Right atrium auricular region (tissue), 2 donors: ENCODE measurements at places on chromosomes 11 and 22.
A peak's percentile ranks its signal among the peaks of the same experiment; 100 is the strongest.

DNA sequence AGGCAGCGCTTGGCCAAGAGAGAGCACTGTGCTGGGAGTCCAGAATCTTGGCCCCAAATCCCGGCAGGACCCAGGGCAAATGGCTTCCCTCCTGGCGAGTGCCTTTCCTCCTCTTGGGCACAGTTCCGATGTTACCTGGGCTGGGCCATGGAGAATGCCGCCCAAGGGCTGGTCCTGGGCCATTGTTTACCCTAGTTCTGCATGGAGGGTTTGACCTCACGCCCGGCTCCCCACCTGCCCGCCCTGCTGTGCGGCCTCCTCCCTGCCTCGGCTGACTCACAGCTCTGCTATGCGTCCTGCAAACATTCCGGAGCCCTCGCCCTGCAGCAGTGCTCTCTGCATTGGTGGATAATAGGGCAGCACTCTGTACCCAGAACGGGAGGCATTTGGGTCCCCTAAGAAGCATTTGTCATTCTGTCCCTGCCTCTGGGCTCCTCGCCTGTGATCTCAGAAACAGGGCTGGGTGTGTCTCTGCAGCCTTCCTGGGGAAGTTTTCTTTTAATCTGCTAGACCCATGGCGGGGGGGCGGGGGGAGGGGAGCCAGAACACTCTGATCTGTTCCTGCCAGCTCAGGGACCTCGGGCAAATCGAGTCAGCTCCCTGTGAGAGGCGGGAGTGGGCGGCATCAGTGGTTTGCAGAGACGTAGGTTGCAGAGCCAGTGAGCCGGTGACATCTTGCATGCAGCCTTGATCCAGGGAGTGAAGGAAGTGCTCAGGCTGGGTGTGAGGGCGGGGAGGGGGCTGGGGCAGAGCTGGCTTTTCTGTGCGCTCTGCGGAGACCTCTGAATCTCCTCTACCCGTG is 32.9 kb upstream of the SMIM38 start:
- DNase-seq: peak; percentile 74

GRCh38 chr11:102733232-102733875 is 8.6 kb upstream of the MMP8 start:
- no peak for DNase-seq

DNA sequence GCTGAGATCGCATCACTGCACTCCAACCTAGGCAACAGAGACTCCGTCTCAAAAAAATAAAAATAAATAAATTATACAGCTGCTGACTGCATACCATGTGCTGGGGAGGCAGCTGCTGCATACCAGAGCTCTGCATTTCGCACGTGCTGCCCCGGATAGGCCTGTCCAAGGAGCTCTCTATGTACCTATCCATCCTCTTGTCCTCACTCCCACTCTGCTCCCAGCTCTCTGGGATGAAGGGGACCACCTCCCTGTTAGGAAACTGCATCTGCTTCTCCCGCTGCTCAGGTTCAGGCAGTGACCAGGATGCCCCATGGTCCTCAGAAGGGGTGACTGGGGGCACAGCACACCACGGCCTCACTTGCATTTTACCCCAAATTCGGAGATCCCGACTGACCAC is 302.3 kb downstream of the BRD1 start:
- no peak for DNase-seq

DNA sequence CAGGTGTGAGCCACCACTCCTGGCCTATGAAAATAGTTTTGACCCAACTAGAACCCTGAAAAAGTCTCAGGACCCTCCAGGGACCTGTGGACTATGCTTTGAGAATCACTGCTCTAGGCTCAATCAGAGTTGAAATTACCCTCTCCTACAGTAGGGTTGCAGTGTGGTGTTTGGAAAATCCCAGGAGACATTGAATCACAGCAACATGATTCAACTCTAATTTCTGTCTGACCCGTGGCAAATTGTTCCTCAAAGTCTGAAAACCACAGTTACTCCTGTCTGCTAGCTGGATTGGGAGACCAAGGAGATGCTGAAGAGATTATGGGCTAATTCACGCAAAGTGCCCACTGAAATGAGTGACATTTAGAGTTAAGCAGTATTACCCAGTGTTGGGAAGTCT is 5.4 kb upstream of the MTMR3 start:
- DNase-seq: no peak

GRCh38 chr22:39348909-39349505 is 784 bp upstream of the SYNGR1 start:
- DNase-seq: no peak

GRCh38 chr11:9787260-9787659 is 123.4 kb downstream of the SWAP70 start:
- DNase-seq: no peak

- no peak for DNase-seq
Measured at GRCh38 chr11:1082728-1083620, 8.3 kb downstream of the MUC2 start.

DNA sequence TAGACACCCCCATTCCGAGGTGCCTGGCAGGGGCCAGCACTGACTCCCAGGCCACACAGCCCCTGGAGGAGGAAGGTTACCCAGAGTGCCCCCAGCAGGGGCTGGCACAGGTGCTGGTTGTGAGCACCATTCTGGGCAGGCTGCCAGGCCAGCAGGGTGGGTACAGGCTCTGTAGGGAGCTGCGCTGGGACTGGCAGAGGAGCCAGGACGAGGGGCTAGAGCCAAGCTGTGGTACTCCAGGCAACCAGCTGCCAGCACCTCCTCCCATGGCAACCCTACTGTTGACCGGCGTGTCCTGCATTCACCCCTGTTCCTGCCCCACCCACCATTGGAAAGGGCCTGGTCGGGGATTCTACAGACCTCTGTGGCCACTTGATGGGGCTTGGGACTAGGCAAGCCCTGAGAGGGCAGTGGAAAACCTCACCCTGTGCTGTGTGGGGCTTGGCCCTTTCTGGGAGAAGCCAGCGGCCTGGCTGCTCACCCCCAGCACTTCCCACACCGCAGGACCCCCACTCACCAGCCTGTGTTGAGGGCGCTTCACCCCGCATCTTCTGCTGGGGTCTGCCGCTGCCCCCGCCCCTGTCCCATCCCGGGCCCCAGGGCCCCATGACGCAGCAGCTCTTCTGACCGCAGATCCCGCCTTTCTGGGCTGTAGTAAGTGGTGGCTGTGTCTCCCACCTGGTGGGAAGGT is 1.9 kb downstream of the CLDN5 start:
- no peak for DNase-seq

DNA sequence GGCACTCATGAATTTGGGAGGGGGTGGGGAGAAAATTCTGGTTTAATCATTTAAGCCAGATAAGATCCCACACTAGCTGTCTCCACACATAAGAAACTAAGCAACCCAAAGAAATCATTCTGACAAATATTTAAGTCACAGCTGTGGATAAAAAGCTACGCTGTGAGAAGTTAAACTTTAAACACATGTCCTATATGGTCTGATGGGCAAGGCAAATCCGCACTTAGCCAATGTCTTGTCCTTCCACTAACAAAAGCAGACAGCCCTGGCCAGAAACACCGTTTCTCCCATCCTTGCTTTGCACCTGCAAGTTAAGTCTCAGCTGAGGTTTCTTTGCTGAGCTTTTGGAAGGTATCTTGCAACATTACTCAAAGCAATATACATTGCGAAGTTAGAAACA is 68.0 kb downstream of the ETS1 start:
- DNase-seq: no peak

DNA sequence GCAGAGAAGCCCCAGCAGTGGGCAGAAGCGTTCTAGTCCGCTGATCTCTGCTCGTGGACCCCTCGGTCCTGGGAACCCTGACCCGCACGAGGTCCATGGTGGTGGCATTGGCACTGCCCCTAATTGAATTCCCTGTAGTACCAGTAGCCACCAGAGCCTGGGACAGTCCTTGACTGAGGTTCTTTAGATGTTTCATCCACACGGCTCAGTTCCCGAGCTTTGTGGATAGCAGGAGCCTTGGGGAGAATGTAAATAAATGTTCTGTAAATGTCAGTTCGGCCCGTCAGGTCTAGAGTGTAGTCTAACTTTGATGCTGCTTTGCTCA is 39.4 kb upstream of the SEPTIN5 start:
- peak; percentile 26 for DNase-seq

- DNase-seq: no peak
Measured at GRCh38 chr11:19988598-19988997, 171.7 kb downstream of the DBX1 start.

DNA sequence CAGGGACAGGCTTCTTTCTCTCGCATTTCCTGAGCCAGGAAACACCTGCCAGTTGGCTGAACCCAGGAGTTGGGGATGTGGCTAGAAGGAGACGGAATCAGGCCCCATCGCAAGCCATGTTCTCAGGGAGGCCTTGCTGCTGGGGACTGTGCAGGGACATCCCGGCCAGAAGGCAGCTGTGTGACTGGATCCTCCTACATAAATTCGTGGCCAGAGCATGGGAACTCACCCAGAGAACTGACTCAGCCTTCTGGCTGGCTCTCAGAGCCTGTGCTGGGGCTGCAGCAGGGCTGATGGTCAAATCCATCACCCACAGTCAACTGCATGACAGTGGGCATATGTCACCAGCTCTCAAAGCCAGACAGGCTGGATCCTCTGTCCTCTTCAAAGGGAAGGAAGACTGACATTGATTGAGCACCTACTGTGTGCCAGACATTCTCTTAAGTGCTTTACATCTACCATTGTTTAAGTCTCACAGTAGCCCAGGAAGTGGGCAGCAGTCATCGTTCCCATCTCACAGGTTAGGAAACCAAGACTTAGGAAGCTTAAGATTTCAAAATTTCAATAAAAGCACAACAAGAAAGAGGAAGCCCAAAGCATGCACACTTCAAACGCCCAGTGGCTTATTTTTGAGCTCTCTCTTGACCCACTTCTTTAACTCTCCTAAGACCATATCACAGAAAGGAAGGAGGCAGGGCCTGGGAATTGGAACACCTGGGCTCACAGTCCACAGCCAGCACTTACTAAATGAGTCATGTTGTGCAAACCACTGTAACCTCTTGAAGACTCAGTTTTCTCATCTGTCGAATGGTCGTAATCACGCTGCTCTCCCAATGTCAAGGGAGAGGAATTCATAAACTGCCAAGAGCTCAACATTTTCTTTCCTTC is 30.9 kb upstream of the CACNG2 start:
- no peak for DNase-seq

DNA sequence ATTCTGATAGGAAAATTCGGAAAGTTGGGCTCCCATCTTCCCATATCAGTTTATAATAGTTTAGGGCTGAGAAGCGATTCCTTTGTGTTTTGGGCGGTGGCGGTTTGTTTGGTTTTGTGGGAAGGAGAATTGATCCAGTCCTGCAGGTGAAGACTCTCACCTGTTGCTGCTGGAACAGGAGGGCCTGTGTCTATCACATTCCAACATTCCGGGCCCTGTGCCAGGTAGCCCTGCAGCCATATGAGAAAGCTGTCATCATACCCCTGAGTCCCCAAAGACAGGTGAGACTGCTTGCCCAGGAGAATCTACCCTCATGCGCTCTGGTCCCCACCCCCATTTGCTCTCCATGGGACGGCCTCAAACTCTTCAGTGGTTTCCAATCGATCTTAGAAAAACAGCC is 62.1 kb downstream of the TRAF6 start:
- no peak for DNase-seq

- no peak for DNase-seq
Measured at GRCh38 chr11:81888391-81888790, 845.3 kb downstream of the FAM181B start.

- DNase-seq: peak; percentile 88
Measured at GRCh38 chr11:46649180-46649738, 31.9 kb downstream of the ATG13 start.

- DNase-seq: peak; percentile 74
Measured at GRCh38 chr22:26589845-26590736, at the start of gene TPST2. Gene TPST2, minus strand, starts transcription at chr22:26590132. Its CDS starts 48,502 bp downstream, at chr22:26541630.

- DNase-seq: peak; percentile 79
Measured at GRCh38 chr22:45450921-45451651, 37.6 kb downstream of the RIBC2 start.

- DNase-seq: no peak
Measured at GRCh38 chr11:128021349-128022006, 565.9 kb downstream of the ETS1 start.

GRCh38 chr22:32661296-32661695 is 140.2 kb upstream of the TIMP3 start:
- peak; percentile 89 for DNase-seq

- DNase-seq: peak; percentile 38
Measured at GRCh38 chr11:123063826-123064657, 2.1 kb upstream of the HSPA8 start.

- DNase-seq: no peak
Measured at GRCh38 chr22:49717322-49717919, 110.3 kb downstream of the BRD1 start.

DNA sequence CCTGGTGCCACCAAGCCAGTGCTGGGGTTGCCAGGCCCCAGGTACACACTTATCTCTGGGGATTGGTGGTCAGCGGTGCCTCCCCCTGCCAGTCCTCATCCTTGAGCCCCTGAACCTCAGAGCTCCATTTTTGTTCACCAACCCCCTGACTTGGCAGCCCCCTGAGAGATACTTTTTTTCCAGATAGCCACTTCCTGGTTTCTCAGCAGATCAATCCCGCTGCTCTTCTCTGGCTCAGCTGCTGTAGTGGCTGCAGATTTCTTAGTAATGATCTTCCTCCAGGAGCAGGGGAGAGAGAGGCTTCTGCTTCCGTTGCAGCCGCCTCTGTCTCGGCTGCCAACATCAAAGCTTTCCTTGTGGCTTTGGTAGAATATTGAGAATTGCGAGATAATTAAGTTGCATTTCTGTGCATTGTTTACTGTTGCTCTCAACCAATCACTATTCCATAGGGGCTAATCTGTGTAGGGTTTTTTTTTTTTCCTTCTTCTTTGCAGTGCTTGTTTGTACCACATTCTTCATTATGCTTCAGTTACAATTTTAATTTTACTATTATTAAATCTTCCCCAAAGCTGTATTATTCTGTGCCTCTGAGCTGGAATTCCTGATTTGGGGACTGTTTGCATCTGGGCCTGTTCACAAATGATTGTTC is 92.1 kb downstream of the PKNOX2 start:
- no peak for DNase-seq

DNA sequence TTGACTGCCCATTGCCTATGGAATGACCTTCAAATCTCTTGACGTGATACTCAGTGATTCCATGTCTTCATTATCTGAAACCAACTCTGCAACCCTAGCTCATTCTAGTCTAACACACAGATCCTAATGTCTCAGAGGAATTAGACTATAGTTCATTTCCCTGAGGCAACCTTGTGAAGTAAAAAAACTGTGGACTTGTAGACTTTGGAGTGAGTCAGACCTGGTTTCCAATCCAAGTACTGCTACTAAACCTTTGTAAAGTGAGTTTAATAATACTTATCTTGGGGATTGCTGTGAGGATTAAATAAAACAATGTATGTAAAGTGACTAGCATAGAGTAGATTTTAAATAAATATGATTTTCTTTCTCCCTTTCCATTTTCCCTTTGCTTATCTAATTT is 226.1 kb downstream of the BLID start:
- DNase-seq: no peak

DNA sequence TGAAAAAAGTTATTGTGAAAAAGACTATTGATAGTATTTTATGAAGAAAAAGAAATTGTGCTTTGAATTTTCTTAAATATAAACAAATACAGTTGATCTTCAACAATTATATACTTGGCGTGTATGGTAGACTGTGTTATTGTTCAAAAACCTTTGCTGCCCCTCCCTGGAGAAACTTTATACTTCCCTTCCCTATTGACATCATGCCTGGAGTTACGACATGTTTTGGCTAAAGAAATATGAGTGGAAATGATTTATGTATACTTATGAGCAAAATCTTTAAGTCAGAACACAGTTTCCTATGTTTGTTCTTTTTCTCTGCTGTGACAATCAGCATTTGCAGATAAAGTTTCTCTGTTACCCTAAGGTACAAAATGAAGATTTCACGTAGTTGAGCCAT is 243.8 kb downstream of the TMEM135 start:
- DNase-seq: no peak
